Forelimb muscle (tissue), 1 donor: ENCODE measurements at places on chromosomes 6 and 20. TPM values are rescaled to one million over a fixed set of nuclear protein-coding genes. Genes with fewer than 3 reads are reported as not detected.

GRCh38 chr6:131412960-131413830 is 159.8 kb upstream of the ARG1 start:
- no peak for DNase-seq

GRCh38 chr6:122130518-122130917 is 268.9 kb upstream of the HSF2 start:
- DNase-seq, result no peak

DNA sequence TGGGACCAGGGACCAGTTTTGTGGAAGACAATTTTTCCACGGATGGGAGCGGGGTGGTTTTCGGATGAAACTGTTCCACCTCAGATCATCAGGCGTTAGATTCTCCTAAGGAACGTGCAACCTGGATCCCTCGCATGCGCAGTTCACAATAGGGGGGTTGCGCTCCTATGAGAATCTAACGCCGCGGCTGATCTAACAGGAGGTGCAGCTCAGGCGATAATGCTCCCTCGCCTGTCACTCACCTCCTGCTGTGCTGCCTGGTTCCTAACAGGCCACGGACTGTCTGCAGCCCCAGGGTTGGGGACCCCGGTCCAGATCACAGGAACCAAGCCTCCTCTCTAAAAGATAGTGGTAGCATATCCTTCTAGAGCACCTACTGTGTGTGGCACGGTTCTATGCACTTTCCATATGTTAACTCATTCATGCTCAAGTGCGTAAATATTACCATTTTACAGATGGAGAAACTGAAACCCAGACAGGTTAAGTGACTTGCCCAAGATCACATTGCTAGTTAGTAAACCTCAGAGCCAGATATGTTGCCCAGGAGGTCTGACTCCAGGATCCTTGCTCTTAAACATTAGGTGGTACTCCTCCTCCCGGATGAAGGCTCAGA is 25.3 kb downstream of the SPDEF start:
- no peak for DNase-seq

DNA sequence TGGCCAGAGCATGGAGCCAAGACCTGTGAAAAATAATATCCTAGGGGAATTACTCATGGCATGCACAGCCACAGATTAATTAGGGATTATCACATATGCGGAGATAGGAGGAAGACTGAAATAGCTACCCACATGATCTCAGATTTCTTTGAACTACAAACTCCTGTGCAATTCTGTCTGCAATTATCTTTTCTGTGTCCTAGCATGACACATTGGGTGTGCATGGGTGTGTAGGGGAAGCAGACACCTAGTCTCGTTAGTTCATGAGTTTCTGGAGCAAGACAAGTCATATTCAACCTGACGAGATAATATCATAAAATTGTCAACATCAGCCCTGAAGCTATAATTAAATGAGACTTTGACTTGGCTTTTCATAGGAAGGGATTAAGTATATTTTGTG is 3.6 kb upstream of the SLC17A4 start:
- no peak for DNase-seq

- no peak for DNase-seq
Observed at GRCh38 chr20:17895641-17896171, 72.9 kb downstream of the SNX5 start.

GRCh38 chr6:106170030-106170791 is 84.1 kb downstream of the PRDM1 start:
- DNase-seq, result no peak

DNA sequence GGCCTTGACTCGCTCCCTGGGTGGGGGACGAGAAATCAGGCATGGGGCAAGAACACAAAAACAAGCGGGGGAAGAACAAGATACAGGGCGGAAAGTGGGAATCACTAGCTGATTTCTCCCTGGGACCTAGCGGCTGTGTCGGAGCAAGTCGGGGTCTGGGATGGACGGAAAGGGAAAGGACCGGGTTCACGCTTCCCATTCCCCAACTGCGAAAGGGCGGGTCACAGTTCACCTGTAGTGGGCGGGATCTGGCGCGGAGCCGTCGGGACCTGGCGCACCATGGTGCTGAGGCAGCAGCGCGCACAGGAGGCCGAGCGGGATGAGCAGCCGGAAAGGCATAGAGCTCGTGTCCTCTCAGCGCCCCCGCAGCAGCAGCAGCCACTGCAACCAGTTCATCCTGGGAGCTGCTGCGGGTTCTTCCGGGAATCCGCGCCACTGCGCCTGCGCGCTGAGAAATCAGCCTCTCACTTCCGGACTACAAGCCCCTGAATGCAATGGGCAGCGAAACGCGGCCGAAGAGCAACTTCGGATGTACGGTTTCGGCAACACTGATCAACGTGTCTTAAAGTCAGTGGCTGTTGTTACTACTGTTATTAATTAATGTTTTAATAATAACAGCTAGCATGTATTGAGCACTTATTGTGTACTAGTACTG is at the start of gene EDEM2:
EDEM2 (minus strand) TSS at position 417 of the 655 bp plus-strand sequence; CDS start at position 339, 78 bp downstream.
- DNase-seq, result peak; percentile 93

- DNase-seq, result no peak
Observed at GRCh38 chr6:53813801-53814200, 19.0 kb downstream of the LRRC1 start.

DNA sequence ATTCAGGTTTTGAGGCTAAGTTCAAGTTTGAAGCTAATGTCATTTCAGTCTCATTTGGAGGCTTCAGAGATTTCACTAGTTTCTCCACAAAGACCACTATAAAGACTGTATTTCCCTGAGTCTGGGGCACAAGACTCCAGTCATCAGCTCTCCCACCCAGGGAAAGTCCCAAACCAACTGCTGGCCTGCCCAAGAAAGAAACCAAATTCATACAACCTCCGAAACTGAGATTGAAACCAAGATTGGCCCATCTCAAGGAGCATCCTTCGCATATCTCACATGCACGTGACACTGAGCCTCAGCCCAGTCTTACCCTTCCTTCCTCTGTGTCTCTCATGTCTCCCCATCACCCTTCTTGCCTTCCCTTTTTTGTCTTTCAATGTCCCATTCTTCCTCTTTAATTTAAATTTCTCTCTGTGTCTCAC is 3.5 kb upstream of the LTA start:
- no peak for DNase-seq

- peak; percentile 9 for DNase-seq
Observed at GRCh38 chr6:69914015-69914485, 47.7 kb downstream of the COL19A1 start.

DNA sequence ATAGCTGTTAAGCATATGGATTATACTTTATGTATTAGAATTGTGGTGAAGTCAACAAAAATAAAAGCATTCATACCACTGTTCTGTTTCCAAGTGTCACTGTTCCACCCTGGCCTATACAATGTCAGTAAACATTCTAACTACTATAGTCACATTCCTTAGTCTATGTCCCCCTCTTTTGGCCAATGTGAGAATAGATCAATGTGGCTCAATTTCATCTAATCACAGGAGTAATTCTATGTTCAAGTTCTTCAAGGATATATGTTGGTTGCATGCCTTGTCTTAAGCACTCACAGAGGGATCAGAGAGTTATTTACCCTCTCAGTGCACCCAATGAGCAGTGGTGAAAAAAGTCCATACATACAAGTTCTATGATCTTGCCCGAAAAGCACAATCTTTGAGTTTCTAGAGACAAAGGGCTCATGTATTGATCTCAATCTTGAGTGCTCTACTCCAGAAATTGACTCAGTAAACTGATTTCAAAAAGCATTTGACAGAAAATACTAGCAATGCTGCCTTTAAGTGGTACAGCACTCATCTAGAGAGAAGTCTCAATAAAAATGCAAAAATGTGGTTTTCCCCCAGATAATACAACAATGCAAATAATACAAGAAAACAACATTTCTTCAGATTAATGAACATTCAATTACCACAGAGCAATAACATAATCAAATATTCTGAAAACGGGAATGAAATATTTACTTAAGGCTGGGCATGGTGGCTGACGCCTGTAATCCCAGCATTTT is 16.5 kb downstream of the SMLR1 start:
- no peak for DNase-seq

GRCh38 chr20:32621071-32621890 is 36.1 kb upstream of the NOL4L start:
- no peak for DNase-seq

DNA sequence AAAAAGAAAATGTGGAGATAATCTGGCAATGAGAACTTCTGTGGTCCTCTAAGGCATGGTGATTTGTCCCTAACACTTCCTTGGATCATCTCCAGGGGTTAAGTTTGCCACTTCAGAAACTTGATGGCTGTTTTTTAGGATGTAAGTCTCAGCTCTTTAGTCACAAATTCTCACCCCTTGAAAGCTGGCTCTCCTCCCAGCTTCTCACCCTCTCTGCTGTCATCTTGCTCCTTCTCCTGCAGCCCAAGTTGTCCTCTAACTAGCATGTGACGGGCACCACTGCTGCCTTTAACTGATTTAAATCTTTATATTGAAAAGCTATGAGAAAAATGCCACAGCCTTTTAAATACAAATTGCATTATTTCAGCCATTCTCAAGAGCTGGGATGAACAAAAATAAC is 107.8 kb downstream of the MAP3K5 start:
- no peak for DNase-seq

DNA sequence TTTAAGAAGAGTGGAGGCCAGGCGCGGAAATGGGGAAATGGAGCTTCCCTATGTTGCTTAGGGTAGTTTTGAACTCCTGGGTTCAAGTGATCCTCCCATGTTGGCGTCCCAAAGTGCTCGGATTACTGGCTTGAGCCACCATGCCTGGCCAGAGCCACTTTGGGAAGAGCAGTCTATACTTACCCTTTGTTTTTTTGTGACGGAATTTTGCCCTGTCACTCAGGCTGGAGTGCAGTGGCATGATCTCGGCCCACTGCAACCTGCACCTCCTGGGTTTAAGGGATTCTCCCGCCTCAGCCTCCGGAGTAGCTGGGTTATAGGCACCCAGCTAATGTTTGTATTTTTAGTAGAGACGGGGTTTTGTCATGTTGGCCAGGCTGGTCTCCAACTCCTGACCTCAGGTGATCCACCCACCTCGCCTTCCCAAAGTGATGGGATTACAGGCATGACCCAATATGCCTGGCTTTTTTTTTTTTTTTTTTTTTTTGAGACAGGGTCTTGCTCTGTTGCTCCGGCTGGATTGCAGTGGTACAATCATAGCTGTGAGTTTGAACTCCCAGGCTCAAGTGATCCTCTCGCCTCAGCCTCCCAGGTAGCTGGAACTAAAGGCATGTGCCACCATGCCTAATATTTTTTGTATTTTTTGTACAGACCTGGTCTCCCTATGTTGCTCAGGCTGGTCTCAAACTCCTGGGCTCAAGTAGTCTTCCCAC is 18.0 kb downstream of the PPP1R10 start:
- DNase-seq, result no peak

DNA sequence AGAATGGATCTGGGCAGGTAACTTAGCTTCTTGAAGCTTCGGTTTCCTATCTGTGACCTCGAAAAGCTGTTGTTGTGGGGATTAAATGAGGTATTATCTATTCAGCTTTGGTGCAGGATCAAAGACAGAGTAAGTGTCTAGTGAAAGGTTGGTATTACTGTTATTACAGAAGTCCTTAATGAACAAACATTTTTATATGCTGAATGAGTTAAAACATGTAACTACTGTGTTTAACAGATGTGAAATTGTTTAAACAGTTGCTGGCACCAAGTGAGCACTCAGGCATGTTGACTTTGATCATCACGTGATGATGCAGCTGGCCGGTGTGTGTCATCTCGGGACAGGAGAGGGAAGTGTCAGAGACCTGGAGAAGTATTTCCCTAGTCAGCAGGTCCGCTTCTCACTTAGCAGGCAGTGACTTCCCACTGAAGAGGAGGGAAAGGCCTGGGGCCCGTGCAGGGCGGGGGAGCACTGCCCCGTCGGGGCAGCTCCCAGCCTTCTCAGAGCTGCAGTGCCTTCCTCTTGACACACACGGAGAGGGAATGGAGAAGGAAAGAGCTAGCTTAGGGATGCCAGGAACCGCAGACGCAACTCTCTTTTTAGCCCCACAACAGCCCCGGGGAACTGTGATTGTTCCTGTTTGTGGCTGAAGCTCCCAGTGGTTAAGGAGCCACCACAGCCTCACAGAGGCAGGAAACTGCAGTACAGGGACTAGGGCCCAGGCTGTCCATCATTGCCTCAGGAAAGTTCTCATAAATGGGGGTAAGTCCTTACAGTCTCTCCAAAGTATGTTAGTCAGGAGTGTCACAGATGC is 18.0 kb downstream of the TUBB2A start:
- DNase-seq, result no peak

DNA sequence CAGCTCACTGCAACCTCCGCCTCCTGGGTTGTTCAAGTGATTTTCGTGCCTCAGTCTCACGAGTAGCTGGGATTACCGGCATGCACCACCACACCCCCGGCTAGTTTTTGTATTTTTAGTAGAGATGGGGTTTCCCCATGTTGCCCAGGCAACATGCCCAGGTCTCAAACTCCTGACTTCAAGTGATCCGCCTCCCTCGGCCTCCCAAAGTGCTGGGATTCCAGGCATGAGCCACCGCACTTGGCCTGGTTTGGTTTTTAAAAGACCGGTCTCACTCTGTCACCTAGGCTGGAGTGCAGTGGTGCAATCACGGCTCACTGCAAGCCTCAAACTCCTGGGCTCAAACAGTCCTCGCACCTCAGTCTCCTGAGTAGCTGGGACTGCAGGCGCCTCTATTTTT is 40.1 kb downstream of the VSTM2L start:
- no peak for DNase-seq

The GPR6 gene
- polyA plus RNA-seq, result not detected

The SIRPB1 gene
- polyA plus RNA-seq, result 1.7 TPM

The CFAP206 gene
- polyA plus RNA-seq, result 0.27 TPM

The NHSL1 gene
- polyA plus RNA-seq, result 23.6 TPM

The DCBLD1 gene
- polyA plus RNA-seq, result 7.5 TPM

The HLA-DRA gene
- 27.8 TPM for polyA plus RNA-seq

The TRIM31 gene
- not detected for polyA plus RNA-seq

The HSPA1A gene
- 72.3 TPM for polyA plus RNA-seq

The FRK gene
- polyA plus RNA-seq, result 0.30 TPM

The ULBP3 gene
- polyA plus RNA-seq, result 1.9 TPM

The SNAI1 gene
- 10.7 TPM for polyA plus RNA-seq

The RALGAPB gene
- polyA plus RNA-seq, result 20.0 TPM
